ENCODE measurements at places on chromosomes 13 and 19.

DNA sequence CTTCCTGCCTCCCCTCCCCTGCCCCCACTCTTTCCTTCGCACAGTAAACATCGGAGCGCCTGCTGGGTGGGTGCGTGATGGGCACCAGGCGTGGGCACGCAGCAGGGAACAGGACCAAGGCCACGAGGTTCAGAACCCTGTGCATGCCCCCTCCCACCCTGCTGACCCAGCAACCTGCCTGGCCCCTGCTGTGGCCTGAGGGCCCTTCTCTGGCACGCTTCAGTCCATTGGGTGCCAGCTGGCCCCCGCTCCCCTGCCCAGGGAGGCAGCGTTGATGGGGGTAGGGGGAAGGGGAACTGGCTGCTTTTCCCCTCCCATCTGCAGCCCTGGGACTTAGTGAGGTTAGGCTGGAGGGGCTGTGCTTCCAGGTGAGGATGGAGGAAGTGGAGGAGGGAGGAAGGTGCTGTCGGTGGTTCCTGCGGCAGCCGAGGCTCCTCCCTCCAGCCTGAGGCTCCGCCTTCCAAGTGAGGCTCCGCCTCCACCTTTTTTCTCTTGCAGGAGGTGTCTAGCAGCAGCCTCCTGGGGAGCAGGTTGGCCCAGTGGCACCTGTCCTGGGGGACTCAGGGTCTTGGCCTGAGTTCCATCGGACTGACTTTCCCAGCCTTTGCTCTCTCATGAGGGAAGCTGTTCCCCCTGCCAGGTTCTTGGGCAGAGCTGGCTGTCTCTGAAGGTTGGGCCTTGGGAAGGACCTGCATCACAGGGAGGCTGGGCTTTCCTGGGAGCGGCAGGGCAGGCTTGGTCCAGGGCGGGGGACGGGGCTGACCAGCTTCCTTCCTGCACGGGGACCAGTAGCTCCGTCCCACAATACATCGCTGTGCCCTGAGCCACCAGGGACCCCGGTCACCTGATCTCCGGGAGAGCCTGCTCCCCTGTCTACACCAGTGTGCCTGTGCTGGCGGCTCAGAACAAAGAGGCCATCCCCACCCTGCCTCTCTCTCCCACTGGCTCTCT lies 7.3 kb downstream of the PIAS4 start:
- DNase-seq, result no peak

GRCh38 chr13:100941377-100942368 lies 267.1 kb upstream of the TMTC4 start:
- DNase-seq, result no peak

DNA sequence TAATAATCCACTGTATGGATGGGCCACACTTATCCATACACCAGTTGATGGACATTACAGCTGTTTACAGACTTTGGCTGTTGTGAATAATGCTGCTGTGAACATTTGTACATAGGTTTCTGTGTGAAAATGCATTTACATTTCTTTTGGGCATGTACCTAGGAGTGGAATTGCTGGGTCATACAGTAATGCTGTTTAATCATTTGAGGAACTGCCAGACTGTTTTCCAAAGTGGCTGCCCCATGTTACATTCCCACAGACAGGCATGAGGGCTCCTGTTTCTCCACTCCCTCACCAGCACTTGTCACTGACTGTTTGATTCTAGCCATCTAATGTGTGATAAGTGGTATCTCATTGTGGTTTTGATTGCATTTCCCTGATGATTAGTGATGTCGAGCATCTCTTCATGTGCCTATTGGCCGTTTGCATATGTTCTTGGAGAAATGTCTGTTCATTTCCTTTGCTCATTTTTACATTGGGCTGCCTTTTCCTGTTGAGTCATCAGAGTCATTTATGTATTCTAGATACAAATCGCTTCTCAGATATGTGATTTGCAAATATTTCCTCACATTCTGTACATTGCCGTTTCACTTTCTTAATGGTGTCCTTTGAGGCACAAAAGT lies 12.8 kb downstream of the TMEM255B start:
- no peak for DNase-seq

- no peak for DNase-seq
Measured at GRCh38 chr19:12411893-12412292, 10.8 kb upstream of the ZNF799 start.

- no peak for DNase-seq
Measured at GRCh38 chr13:97414392-97414791, 19.6 kb upstream of the RAP2A start.

GRCh38 chr19:13807421-13808021 lies 12.3 kb downstream of the ZSWIM4 start:
- no peak for DNase-seq

GRCh38 chr13:49353908-49354307 lies 90.0 kb downstream of the CAB39L start:
- no peak for DNase-seq

DNA sequence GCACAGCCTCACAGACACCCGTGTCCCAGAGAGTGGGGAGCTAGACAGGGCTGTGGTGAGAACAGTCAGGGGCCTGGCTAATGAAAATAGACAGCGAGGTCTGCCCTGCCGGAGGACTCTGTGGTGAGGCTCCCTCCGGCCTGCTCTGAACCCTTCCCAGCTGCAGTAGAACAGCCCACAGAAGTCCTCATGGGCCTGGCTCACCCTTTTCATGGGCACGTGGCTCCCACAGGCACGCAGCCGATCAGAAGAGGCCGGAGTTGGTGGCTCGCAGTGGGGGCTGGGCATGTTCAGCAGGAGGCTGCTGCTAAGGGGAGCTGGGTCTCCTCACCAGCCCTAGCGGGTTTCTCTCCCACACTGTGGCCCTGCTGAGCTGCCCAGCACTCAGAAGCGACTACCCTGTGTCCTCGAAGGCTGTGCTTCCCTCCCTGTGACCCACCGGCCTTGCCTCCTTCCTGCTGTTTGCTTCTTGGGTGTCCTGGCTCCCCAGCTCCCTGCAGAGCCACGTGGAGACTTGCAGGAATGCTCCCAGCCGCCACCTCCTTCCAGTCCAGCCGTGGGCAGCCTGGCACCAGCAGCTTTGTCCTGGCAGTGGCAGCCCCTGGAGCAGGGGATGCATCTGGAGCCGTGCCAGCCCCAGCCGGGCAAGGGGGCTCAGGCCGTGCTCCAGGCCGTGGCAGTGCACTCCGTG lies 138.7 kb downstream of the KDM4B start:
- no peak for DNase-seq

DNA sequence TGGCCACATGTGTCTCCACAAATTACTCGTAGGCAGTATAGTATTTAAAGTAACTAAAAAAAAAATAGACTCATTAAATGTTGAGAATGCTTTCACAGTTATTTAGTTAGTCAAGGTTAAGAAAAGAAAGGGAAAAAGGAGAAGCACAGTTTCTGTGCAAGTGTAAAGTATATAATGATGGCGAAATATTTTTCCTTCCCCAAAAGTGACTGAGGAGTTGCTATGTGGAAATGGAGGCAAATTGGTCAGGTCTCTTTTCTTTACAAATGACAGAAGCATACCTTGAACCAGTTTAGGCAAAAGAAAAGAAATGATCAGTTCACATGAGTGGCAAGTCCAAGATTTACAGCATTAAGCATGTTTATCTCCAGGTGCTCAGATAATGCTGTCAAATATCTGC lies 18.0 kb downstream of the CSNK1A1L start:
- DNase-seq, result no peak

GRCh38 chr13:40536443-40537113 lies 129.9 kb downstream of the FOXO1 start:
- DNase-seq, result no peak

GRCh38 chr13:114334305-114335053 lies 20.2 kb downstream of the CHAMP1 start:
- DNase-seq, result no peak

DNA sequence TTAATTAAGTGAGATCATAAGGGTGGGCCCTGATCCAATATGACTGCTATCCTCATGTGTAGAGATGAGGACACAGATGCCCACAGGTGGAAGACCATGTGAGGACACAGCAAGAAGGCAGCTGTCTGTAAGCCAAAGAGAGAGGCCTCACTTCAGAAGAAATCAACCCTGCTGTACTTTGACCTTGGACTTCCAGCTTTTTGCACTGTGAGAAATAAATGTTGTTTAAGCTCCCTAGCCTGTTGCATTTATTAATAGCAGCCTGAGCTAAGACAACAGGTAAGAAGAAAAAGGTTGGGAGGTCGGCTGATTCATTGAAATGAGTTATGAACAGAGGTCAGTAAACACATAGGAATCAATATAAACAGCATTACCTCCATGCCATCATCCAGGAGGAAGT lies 14.8 kb downstream of the PARP4 start:
- DNase-seq, result no peak

All from posterior cingulate gyrus (tissue), 11 donors.